Activated CD4-positive, alpha-beta T cell treated with anti-CD3 and anti-CD28 coated beads, Interleukin-2, amount 50 U/mL, for 4 hours (primary cell): ENCODE measurements at places on chromosomes 6 and 20.

GRCh38 chr20:61599061-61599531 is 347.0 kb downstream of the CDH4 start:
- no peak for DNase-seq

DNA sequence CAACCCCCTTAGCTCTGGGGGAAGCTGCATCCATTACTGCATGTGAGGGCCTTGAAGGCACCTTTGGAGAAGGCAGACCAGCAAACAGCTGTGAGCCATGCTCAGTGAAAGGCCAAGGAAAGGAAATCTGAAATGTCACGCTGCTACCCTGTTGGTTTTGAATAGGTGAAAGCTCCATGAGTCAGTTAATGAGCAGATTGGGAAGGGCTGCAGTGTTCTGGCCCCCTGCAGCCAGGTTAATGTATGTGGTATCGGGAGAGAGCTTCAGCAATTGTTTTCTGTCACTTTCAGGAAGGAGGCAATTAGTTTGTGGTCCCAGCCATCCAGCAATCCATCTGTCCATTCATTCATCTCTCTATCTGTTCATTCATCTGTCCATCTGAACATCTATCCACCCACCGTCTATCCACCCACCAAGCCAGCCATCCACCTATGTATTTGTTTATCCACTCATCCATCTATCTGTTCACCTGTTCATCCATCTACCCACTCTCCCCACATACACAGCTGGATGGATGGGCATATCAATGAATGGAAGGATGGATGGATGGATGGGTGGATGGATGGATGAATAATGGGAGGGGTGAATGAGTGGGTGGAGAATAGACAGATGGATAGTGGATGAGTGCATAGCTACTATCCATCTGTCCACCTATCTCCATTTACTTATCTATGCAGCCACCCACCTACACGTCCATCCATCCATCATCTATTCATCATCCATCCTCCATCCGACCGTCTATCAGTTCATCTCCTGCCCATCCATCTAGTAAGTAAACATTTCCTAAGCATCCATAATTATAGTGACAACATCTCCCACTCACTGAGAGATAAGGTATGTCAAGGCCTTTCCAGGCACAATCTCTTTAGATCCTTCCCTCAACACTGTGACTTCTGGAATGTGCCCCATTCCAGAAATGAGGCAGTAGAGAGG is 16.0 kb downstream of the PCK1 start:
- no peak for DNase-seq

DNA sequence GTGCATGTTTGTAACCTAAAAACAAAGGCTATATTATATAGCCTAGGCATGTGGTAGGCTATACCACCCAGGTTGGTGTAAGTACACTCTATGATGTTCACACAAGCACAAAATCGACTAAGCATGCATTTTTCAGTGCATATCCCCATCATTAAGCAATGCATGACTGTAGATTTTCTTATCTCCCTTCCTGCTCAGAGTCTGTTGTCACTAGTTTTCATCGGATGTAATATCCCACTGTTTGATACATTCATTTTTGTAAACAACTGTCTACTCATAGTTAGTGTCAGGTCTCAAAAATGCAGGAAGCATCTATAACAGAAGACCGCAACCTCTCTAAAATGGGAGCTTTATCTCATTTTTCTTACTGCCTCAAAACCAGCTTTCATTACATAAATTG is 70.7 kb downstream of the GFRAL start:
- DNase-seq, result no peak

GRCh38 chr6:144749263-144749662 is 464.1 kb downstream of the UTRN start:
- no peak for DNase-seq

DNA sequence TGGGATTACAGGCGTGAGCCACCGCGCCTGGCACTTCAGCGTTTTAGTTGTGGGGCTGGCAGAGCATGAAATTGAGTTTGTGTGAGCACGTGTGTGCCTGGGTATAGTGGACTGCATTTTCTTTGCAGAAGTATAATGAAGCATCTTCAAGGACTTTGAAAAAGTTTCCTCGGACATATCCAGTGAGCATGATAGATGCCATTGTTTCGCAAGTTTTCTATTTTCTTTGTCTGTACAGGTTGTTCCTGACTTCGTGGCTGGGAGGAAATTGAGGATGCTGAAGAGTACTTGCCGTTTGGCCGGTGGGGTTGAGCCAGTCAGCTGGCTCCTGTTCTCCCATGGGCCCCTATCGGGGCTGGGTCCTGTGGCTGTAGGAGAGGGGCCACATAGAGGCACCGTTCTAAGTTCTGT is 55.9 kb downstream of the RREB1 start:
- DNase-seq, result no peak

GRCh38 chr6:139369068-139369467 is 5.4 kb downstream of the CITED2 start:
- DNase-seq, result no peak

- DNase-seq, result no peak
Observed at GRCh38 chr20:8399947-8400346, 267.9 kb downstream of the PLCB1 start.

DNA sequence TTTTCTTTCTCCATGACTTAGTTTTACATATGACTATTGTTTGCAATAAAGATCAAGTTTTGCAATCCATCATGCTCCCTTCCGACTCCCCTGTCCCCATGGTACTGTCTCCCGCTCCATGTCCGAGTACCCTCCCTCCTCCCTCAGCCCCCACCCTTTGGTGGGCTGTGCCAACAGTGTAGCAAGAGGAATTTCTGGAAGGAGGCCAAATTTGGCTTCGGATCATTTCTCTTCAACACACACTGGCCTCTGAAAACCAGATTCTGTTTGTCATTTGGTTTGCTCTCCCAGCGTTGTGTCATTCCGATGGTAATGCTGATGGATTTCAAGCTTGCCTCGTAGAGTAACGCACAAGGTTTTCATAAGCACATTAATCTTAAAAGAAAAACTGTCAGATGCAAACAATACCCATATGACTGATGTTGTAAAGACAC is 22.9 kb upstream of the PAX1 start:
- no peak for DNase-seq

GRCh38 chr6:163651426-163651825 is 236.9 kb downstream of the QKI start:
- no peak for DNase-seq

- DNase-seq, result no peak
Observed at GRCh38 chr20:58458342-58459057, 56.7 kb downstream of the APCDD1L start.

DNA sequence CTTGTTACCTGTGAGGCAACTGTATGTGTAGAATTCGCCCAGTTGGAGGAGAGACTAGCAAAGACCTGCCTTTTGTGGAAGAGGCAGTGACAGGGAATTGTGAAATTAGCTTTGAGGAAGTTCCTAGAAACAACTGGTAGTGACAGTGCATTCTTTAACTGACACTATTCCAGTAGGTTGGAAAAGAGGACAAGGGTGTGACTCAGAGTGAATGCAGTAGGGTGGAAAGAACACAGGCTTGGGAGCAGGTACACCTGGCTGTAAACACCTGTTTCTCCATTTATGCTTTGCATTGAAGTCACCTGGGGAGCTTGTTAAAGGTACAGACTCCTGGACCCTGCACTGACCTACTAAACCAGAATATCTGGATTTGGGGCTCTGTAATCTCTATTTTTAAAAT is 295.7 kb downstream of the PHACTR1 start:
- DNase-seq, result no peak

DNA sequence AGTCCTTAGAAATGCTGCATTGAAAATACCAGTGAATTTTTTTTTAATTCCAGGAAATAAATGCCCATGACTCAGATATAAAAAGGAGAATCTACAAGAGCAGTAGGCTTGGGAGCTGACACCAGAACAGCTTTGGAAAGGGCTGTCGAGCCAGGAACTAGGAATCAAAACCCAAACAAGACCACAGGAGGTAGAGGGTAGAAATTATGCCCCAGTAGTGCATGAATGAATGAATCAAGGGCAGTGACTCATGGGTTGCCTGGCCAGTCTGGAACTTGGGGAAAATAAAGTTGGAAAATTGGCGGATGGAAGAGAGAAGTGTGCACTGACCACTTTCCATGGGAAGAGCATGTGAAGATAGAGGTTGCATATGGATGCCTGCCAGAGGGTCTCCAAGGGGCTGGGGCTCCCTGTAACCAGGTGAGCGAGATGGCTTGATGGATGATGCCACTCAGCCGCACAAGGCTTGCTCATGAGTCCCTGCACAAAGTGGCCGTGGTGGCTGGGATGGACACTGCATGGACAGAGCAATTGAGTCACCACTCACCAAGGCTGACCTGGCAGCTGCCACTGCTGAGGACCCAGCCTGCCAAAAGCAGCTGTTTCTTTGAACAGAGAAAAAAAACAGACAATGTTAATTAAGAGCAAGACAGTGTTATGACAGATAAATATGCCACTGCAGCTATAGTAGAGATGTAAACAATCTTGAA is 15.2 kb upstream of the MCCD1 start:
- no peak for DNase-seq

DNA sequence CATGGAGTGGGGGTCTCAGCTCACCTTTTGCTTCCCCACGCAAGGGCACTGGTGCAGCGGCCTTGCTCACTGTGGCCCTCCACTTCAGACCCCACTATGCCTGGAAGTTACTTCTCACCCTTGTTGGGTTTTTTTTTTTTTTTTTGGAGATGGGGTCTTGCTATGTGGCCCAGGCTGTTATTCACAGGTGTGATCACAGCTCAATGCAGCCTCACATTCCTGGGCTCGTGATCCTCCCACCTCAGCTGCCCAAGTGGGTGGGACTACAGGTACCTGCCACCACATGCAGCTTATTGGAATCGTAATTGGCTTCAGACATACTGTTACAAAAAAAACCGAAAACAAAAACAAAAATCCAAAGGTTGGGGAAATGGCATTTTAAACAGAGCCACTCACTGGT is 32.4 kb downstream of the NINL start:
- no peak for DNase-seq

DNA sequence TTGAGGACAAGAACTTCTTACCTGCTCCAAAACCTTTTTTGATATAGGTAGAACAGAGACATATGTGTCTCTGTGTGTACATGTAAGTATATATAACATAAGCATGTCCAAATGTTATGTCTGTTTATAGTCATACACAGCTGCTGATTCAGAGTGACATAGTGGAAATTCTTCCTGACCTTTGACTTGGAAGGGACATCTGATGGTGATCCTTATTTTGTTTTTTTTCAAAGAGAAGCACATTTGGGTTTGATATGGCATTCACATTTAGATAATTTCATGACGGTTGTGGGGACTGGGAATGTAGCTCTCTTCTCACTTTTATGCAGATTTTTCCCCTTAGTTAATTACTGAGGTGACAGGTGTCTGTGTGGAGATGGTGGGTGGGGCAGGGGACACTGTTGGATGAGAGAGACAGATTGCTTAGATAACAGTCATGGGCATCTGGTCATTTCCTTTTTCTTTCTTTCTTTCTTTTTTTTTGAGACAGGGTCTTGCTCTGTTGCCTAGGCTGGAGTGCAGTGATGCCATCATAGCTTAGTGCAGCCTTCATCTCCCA is 39.0 kb downstream of the FARS2 start:
- no peak for DNase-seq

GRCh38 chr20:34621383-34622367 is 55.2 kb downstream of the PIGU start:
- DNase-seq, result no peak

DNA sequence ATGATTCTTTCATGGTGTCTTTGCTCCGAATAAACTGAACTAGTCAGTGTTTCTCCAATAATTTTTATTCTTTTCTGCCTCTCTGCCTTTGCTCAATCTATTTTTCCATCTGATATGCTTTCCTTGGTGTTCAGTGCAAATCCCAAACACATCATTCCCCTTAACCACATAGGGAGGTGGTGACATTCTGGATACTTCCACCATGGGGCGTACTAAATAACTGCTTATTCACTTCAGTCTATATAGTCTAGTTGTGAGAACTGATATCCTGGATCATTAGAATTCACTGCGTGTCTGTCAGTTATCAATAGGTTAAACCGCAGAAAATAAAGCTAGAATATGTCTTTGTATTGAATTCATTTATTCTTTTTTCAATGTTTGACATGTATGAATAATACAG is 83.1 kb downstream of the KCNQ5 start:
- DNase-seq, result no peak

DNA sequence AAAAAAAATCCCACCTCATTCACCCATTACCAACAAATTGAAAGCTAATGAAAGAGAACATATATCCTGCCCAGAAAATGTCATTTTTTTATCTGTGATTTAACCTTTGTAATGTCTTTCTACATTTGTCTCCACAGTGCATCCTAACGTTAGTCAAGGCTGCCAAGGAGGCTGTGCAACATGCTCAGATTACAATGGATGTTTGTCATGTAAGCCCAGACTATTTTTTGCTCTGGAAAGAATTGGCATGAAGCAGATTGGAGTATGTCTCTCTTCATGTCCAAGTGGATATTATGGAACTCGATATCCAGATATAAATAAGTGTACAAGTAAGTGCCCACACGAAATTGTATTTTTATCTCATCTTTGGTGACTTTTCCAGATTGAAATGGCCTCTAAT is 30.0 kb downstream of the RSPO3 start:
- DNase-seq, result no peak

- DNase-seq, result no peak
Observed at GRCh38 chr6:148979014-148979901, 232.4 kb downstream of the UST start.

DNA sequence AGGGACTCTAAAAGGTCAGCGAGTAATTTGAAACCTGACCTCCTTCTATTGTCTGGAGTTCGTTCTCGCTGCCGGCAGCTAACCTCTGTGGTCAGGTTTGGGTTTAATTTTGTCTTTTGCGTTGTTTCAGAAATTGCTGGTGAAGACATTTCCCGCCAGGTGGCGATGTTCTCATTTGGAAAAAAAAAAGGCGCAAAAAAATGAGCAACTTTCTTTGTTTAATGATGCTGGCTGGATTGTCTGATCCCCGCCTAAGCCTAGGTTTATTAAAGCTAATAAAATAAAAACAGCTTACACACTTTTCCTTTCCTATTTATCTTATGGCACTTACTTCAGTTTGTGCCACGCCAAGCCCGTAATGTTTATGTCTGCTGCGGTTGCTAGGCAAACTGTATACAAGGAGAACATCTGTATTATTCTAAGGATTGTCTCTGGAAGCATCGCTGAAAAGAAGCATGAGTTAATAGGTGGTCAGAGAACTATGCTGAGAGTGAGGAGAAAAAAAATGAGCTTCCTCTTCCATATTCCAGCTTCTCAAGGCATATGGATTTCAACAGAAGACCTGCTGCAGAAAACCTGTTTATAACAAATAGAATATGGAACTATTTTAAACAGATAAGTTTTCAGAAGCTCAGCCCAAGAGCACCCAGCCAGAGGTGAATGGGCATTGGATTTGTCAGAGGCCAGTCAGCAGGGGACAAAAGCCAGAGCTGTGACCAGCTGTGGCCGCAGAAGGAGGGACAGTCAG is 205.7 kb downstream of the DOK5 start:
- no peak for DNase-seq
